ENCODE measurements at places on chromosomes 11 and 22. TPM values are rescaled to one million over a fixed set of nuclear protein-coding genes. Genes with fewer than 3 reads are reported as not detected.

Gene OR52N4
- not detected for total RNA-seq

- DNase-seq = no peak
These were observed 88.3 kb downstream of the EFCAB6 start for GRCh38 chr22:43723816-43724215.

DNA sequence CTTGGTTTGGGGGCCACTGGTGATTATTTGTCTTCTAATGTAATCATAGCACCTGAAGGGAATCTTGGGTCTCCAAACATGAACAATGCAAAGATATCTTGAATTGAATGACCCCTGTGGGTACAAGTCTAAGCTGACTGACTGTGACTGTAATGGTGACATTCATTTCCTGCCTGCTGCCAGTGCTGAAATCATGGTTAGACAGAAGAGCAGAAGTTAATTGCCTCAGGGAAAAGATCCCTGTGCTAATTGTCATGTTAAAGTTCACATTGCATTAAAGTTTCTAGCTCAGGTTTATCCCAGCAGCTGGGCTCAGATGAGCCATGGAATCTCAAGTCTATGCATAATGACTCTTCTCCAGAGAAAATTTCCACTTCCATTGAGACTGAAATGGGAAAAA, 772.0 kb downstream of the ETS1 start:
- DNase-seq = no peak

- no peak for DNase-seq
These were observed 32.7 kb upstream of the HTR3A start for GRCh38 chr11:113942256-113942655.

DNA sequence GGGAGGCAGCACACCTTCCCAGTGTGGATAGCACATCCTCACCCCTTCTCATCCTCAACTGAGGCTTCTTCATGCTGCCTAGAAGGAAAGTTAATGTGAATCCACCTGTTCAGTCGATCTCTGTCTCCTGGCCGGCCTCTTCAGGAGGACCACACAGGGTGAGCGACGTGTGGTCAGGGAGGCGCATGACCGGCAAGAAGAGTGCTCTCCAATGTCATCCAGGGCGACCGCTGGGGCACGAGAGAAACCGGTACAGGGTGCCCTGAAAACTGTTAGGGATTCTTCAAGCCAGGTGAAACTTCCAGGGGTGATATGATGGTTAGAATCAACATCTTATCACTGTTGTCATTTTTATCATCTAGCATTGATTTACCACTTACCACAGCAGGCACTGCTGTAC, 43.0 kb downstream of the IGSF9B start:
- DNase-seq = no peak

GRCh38 chr11:65744026-65744698, 23.6 kb upstream of the RNASEH2C start:
- no peak for DNase-seq

GRCh38 chr11:11107076-11107723, 245.8 kb downstream of the CSNK2A3 start:
- no peak for DNase-seq

Gene DCHS1
- 9.0 TPM for total RNA-seq

Gene MS4A3
- total RNA-seq = not detected

Gene GPR137
- 12.2 TPM for total RNA-seq

DNA sequence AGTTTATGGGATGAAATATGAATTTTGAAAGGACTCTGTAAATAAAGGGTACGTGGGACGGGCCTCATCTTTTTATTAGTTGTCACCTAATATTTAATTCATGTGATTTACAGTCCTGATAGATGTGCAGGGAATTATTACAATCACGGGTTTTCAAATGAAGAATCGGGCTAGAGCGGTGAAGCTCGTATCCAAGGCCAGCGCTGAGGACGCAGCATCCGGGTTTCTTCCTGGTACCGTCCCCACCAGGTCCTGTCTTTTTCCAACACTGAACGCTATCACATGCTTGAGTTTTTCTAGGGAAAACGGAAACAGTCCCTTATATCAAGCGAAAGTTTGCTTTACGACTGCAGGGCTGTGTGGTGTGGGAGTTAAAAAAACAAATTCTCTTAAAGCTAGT, 787 bp downstream of the SMDT1 start:
- peak; percentile 85 for DNase-seq

GRCh38 chr22:24521791-24522245, 26.7 kb downstream of the UPB1 start:
- DNase-seq = no peak

DNA sequence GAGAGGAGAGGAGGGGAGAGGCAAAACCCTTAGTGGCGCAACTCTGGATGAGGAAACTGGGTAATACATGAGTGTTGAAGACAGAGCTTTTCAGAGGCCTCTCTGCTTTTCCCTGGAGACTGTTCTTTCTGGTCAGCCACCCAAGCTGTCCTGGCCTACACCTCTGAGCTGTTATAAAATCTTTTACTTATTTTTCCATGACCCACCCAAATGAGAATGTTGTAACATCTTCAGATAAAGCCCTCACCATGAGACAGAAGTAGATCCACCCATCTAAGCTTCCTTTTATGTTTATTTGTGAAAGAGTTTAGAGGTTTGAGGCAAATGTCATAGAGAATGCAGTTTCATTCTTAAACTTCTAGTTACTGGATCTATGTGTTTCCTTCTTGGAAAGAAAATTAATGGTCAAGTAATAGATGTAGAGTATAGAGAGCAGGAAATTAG, 20.3 kb upstream of the APLP2 start:
- DNase-seq = no peak

DNA sequence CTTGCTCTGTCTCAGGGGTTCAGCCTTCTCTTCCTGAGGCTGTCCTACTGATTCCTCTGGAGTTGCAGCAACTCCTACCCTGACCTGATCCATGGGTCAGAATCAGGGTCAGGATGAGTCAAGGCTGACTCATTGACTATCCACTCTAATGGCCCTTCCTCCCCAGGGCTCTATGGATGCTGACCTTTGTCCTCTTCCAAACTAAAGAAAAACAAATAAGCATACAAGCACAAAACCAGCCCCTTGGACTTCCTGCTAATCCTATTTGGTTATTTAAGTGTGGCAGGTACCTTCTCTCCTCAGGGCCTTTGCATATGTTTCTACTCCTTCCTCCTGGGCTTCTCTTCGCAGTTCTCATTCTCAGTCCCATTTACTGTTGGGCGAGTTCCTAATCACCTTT, 204.5 kb upstream of the NAV2 start:
- DNase-seq = no peak

GRCh38 chr11:128884703-128885338, 6.3 kb upstream of the KCNJ5 start:
- peak; percentile 59 for DNase-seq

Gene KRTAP5-8
- 12.4 TPM for total RNA-seq

GRCh38 chr11:44977493-44977984, 26.9 kb upstream of the TP53I11 start:
- no peak for DNase-seq

Gene MYO7A
- total RNA-seq = 1.4 TPM

DNA sequence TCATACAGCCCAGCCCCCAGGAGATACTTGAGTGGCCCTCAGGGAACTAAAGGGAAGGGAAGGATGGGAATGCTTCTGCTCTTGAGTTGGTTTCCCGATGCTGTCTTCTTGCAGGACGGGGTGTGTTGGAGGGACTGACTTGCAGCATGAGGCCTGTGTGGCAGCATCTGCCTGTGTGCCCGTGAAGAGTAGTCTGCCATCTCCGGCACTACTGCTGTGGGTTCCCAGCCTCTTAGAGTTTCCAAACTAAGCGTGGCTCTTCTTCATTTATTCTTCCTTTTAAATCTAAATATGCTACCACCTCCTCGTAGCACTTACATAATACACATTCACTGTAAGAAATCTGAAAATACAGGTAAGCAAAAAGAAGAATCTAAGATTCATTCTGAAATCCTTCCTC, 12.8 kb downstream of the EXT2 start:
- DNase-seq = no peak

Gene MMP8
- not detected for total RNA-seq

DNA sequence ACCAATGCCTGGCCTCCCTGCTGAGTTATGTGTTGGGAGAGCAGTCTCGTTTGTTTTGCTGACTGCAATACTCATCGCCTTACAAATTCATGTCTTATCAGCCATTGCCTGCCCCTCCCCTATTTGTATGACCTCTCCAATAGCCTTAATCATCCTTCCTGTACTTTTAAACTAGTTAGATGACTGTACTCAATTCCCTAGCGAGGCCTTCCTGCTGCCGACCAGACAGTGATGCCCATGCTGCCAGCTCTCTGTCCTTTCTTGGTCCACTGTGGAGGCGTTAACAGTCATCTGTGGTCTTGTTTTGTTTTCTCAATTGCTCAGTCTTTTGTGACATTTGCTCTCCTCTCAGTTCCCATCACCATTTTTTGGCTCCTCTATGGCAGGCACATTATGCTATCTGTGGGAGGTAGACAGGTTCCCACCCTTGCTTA, 20.3 kb upstream of the YPEL1 start:
- DNase-seq = no peak

GRCh38 chr11:108197351-108197750, 25.1 kb downstream of the NPAT start:
- no peak for DNase-seq

- DNase-seq = no peak
These were observed 8.6 kb downstream of the SERPINH1 start for GRCh38 chr11:75570559-75571139.

GRCh38 chr11:91078221-91078620, 855.4 kb upstream of the CHORDC1 start:
- DNase-seq = no peak

Gene PNPLA5
- 1.7 TPM for total RNA-seq

- no peak for DNase-seq
These were observed 36.6 kb upstream of the GRAMD1B start for GRCh38 chr11:123393312-123393927.

- DNase-seq = no peak
These were observed 760.3 kb upstream of the CCDC179 start for GRCh38 chr11:23620617-23621016.

Gene SBF2
- 60.4 TPM for total RNA-seq

- no peak for DNase-seq
These were observed 32.1 kb downstream of the FAM168A start for GRCh38 chr11:73565804-73566203.

DNA sequence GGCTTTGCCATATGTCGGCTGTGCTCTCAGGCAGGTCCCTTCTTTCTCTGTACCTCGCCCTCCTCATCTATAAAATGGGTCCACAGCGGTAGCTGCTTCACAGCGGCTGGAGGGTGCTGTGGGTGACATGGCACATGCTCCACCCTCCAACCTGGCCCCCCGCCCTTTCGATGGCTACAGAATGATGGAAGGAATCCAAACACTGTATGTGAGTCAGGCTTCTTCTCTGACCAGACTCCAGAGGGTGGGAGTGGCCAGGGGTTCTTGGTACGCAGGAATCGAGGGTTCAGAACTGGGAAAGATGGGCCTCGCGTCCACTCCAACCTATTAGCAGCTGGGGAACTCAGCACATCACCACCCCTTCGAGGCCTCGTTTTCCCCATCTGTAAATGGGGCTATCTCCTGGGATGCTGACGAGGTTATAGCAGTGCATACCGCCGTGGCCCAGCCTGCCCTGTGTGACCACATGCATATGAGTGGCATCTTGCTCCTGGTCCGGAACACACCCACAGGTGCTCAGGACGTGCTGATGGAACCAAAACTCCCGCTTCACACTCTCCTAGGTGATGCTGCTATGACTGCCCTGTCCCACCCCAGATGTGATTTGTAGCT, 26.4 kb downstream of the MN1 start:
- DNase-seq = no peak

Gene BTG4
- total RNA-seq = not detected

- no peak for DNase-seq
These were observed 90.4 kb downstream of the APIP start for GRCh38 chr11:34825670-34826383.

Gene P4HA3
- not detected for total RNA-seq

GRCh38 chr11:30406978-30407762, 84.3 kb downstream of the ARL14EP start:
- no peak for DNase-seq

GRCh38 chr11:118321386-118322082, 17.0 kb downstream of the CD3E start:
- no peak for DNase-seq

Gene GTPBP1
- total RNA-seq = 79.9 TPM

Gene DBX1
- not detected for total RNA-seq

DNA sequence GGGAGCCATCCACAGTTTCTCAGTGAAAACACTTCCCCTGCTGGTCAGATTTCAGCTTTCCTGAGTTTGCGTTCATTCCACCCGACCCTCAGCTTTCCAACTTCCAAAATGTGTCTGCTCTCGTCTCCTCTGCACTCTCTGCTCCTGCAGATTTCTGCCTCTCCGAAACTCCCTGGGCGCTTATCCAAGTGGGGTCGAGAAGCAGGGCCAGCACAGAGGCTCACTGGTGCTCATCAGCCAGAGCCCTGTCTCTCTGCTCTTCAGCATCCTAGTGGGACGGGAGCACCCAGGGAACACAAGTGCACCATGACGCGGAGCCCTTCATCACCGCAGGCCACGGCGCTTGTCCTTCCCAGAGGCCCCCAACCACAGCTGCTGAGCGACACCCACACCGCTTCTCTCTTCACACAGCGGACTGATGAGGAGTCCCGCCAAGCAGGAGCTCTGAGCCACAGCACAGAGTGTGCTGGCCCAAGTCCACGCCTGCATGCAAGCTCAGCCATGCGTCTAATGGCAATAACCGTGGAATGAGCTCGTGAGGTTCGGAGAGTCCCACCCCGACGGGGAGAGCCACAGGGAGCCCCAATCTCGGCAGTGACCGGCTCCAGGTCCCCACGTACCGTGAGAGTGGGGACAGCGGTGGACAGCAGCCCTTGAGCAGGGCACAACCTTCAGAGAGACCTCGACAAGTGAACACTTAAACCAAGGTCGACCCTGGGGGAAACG, 27.9 kb upstream of the MOB2 start:
- DNase-seq = no peak
